ENCODE measurements at places on chromosomes 1 and 21.

DNA sequence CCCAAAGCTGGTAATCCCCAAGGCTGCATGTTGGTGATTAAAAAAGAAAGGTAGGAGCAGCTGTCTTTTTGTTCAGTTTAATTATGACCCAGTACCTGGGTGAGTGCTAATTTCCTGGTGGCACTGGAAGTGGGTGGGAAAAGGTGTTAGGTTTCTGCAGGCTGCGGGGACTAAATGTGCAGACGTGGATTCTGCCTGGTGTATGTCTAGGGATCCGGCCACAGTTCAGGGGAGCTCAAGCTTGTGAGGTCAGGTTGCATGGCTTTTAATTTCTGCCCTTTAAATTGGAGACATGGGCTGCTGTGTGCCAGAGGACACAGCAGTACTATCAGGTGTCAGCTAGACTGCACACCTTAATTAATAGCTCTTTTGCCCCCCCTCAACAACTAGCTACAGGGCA lies 20.3 kb upstream of the TBX19 start:
- DNase-seq = peak; percentile 64

DNA sequence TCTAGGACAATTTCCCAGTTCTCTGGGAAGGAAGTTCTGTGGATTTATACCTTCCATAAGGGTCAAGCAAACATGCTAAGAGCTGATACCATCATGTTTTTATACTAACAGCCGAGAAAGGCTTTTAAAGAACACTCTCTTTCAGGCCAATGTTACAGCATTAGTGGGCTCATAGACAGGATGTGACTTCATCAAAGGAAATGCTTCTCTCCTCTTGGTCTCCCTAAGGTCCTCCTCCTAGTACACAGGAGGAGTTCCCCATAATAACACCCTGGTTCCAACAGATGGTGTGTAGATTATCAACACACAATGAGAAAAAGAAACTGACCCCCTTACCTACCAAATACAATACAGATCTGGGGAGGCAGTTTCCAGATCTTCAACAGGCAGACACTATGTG lies 26.7 kb upstream of the GLIS1 start:
- no peak for DNase-seq

DNA sequence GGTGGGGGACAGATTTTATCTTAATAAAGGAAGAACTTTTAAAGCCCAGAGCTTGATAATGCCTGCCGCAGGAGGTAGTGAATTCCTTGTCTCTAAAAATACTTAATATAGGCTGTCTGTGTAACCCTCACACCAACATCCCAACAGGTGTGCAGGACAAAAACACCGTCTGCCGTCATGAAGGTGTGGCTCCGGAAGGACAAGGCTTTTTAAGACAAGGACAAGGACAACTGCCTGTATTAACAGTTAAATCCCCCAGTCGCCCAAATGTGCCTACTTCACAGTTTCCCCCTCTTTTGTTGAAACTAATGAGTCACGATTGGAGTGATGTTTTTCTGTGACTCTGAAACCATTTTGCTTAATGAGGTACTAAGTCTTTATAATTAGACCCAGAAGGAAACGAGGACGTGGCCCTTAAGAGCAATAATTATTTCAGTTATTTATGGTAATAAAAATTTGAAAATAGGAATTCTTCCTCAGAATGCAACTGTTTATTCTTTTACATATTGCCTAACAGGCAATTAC lies 27.3 kb upstream of the SPATA6 start:
- DNase-seq = no peak

DNA sequence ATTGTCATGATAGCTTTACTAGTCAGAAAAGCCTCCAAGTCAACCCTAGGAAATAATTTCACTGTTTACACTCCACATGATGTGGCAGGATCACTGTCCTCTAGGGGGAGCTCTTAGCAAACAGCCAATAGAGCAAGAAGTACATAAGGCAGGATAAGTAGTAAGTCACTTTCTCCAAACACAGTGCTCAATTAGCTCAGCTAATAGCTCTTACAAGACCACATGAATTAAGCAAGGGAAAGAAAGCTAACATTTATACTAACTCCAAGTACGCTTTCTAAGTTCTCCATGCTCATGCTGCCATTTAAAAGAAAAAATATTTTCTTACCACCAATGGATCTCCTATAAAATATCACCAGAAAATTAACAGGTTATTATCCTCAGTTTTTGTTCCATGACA lies 66.9 kb upstream of the LRIF1 start:
- no peak for DNase-seq

GRCh38 chr21:45393833-45394638 lies 10.9 kb upstream of the COL18A1 start:
- DNase-seq = no peak

DNA sequence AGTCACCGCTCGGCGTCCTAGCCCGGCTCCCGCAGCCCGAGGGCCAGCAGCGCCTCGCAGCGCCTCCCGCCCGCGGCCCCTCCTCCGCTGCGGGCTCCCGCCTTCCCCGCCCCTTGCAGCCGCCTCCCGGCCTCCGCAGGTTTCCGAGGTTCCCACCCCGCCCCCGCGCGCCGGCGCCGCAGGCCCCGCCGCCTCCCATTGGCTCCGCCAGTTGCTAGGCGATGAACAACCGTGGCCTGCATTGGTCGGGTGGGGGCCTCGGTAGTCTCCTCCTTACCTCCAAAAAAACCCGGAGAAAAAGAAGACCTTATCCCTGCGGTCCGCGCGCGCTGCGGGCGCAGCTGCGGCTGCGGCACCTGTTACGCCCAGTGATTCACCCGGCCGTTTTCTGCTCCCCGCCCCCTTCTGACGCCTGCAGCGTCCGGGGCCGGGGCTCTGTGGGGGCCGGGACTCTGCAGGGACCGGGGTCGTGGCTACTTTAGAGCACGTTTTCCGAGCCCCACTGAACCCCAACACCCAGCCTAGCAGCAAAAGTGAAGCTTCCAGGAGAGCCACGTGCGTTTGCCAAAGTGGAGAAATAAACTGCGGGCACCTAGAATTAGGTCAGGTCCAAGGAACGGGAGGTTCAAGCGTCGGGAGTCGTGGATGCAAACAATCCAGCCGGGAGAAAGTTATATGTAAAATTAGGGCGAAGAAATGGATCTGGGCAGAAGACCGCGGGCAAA lies at the start of gene SSX2IP:
TSS of gene SSX2IP (minus strand) at position 65 of the 725 bp plus-strand sequence. CDS start 19,242 bp downstream, outside the sequence.
- DNase-seq = peak; percentile 83

DNA sequence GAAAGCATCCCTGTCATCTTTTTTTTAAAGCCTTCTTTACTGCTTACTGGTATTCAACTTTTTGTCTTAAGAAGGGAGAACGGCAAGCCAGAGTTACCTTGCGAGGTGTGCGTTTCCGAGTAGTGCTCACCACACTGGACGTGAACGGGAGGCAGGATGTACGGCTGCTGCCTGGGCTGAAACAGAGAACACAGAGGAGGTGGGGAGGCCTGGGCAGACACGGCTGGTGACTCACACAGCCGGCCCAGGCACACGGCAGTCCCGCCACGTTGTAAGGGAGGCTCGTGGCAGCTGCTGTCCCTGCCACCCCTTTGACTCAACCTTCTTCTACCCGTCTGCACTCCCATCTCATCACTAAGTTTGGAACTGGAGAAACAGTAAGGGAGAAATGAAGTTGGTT lies 105.8 kb downstream of the SMYD2 start:
- DNase-seq = no peak

- DNase-seq = peak; percentile 2
Measured at GRCh38 chr1:7313081-7313546, 458.0 kb upstream of the VAMP3 start.

DNA sequence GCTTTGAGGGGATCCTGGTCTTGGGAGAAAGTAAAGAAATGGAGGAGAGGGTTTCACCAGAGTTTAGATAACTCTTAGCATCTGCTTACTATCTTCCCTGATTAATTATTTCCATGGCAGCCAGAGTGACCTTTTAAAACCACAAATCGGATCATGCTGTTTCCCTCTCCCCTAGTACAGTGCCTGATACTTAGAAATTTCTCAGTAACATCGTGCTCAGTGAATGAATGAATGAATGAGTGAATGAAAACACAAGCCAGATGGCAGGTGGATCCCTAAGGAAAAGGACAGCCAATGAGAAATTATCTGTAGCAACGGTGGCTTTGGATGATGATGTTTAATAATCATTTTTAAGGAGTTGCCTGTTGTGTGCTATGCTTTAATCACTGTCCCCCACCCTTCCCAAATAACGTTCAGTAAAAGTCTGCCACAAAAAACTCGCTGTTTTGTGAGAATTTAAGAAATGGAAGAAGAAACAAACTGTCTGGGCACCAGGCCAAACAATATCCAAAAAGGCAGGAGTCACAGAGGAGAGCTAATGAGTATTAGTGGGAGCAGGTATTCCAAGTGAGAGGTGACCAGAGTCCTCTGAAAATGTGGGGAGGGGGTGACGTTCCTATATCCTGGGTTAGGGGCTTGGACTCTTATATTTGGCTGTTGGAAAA lies 737 bp upstream of the SMAP2 start:
- DNase-seq = no peak

- no peak for DNase-seq
Measured at GRCh38 chr1:53121319-53122172, 20.9 kb downstream of the SLC1A7 start.

DNA sequence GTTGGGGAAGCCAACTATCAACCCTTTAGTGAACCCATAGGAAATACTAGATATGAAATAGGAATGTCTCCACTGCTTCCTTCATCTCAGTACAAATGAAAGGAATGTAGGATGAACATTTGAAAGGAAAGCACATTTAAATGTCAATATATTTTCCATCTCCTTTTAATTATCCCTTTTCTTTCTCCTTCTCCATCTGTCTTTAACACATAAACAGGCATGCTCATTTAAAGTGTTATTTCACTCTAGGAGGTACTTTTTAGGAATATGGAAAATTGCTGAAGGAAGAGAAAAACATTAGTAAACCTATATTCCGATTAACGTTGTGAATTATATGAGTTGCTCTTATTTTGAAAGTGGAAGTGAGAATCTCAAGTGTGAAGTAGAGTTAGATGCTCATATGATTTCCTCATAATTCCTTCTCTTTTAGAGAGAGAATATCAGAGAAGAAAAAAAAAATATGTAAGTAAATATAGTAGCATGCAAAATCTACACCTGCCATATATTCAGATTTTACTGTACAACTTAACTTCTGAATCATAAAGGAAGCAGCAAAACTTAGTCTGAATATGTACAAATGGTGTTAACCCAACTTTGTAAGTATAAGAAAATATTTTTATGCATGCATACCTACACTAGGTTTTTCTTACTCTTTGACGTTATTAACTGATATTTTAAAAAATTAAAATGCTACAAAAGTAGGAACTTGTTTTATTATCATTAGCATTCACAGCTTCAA lies 406.9 kb upstream of the B3GALT2 start:
- DNase-seq = no peak

GRCh38 chr1:222974496-222974895 lies 159.7 kb downstream of the DISP1 start:
- no peak for DNase-seq

DNA sequence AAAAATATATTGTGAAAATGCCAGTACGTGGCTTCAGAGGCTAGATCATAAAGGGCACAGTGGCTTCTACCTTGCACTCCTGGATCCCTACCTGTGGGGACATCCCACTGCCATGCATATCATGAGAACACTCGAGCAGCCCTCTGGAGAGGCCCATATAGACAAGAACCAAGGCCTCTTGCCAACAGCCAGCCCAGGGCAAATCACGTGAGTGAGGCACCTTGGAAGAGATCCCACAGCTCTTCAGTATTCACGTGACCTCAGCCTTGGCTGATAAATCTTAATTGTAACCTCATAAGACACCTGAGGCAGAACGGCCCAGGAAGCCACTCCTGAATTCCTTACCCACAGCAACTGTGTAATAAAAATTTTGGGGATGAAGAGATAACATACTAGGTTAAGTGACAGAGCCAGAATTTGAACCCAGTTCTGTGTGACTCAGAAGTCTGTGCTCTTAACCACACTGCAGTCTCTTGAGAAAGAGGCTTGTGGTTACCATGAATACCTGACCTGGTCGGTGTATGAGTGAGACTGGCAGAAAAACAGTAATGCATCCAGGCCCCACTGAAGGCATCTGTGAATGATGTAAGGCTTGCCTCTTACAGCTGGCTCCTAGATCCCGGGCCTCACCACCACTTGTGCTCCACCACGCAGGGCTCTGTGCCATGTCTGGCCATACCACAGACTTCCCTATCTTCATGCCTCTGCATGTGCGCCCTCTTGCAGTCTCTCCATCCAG lies 6.9 kb upstream of the A3GALT2 start:
- DNase-seq = no peak

Data from NCI-H1417 treated with DMSO at 0.1 percent for 48 hours (cell line).